ENCODE measurements at places on chromosomes 4 and X.

GRCh38 chr4:128979934-128980333, 113.4 kb downstream of the SCLT1 start:
- no peak for DNase-seq

DNA sequence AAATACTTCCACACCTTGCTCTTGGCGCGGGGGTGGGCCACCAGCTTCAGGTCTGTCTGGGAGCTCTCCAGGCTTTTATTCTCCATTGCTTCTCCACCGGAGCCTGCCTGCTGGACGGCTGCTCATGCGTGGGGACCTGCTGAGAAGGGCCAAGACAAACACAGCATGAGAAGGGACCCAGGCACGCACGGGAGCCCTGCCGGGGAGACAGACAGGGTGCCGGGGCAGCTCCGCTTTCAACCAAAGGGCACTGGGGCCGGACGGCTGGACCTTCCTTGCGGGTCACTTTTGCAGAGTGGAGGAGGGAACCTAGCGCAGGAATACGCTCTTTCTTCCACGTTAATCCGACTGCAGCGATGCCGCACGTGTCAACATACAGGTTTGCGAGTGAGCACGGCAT, 10.1 kb downstream of the DHRSX start:
- no peak for DNase-seq

GRCh38 chr4:61473306-61473705, 273.2 kb downstream of the ADGRL3 start:
- no peak for DNase-seq

- no peak for DNase-seq
Measured at GRCh38 chr4:113784497-113785250, 23.1 kb upstream of the CAMK2D start.

DNA sequence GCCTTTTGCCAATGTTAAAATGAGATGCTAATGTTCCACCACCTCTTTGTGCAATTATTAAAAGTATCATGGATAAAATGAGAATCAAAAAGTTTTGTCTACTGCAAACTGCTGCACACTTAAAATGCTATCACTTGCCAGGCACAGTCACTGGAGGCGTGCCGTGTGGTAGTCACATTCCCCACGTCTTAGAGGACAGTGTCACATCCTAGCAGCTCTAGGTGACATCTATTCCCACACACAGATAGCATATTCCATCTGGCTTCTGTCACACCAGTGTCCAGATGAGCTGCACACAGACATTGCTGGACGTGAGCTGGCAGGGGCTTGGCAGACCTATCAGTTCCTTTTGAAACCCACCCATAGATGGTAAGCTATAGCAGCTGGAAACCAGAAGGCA, 47.0 kb downstream of the NSG1 start:
- no peak for DNase-seq

- no peak for DNase-seq
Measured at GRCh38 chr4:25704516-25704915, 48.9 kb downstream of the SLC34A2 start.

- DNase-seq, result no peak
Measured at GRCh38 chr4:39354254-39354552, 12.0 kb downstream of the RFC1 start.

DNA sequence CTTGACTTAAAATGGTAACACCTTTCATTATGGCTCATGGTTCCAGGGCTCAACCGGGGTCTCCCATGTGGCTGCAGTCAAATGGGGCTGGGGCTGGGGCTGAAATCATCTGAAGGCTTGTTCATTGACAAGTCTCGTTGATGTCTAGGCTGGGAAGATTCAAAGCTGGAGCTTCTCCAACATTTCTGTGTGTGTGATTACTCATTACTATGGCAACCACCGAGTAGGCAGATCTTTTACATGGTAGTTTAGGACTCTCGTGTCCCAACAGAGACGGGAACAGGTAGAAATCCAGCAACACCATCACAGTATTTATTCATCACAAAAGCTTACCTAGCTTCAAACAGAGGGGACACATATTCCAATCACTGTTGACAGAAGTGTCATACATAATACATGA, 7.8 kb downstream of the YTHDC1 start:
- DNase-seq, result no peak

- no peak for DNase-seq
Measured at GRCh38 chr4:175071123-175071522, 153.0 kb downstream of the ADAM29 start.

DNA sequence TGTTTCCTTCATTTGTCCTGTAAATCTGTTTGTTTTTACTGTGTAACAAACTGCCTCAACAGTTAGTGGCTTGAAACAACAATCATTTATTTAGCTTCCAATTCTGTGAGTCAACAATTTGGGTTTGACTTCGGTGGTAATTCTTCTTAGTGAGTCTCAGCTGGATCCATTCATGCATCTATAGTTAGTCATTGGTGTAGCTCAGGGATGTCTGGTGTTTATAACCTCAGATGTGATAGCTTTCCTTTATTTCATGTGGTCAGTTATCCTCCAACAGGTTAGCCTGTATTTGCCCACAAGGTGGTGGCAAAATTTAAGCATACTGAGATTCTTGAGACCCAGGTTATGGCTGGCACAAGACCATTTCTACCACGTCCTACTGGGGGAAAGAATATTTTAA, 1267.2 kb downstream of the RAPGEF2 start:
- DNase-seq, result no peak

GRCh38 chr4:40613456-40613855, 16.2 kb downstream of the RBM47 start:
- DNase-seq, result no peak
